Mesothelial cell of epicardium (in vitro differentiated cells): ENCODE measurements at places on chromosomes 16 and 17.

DNA sequence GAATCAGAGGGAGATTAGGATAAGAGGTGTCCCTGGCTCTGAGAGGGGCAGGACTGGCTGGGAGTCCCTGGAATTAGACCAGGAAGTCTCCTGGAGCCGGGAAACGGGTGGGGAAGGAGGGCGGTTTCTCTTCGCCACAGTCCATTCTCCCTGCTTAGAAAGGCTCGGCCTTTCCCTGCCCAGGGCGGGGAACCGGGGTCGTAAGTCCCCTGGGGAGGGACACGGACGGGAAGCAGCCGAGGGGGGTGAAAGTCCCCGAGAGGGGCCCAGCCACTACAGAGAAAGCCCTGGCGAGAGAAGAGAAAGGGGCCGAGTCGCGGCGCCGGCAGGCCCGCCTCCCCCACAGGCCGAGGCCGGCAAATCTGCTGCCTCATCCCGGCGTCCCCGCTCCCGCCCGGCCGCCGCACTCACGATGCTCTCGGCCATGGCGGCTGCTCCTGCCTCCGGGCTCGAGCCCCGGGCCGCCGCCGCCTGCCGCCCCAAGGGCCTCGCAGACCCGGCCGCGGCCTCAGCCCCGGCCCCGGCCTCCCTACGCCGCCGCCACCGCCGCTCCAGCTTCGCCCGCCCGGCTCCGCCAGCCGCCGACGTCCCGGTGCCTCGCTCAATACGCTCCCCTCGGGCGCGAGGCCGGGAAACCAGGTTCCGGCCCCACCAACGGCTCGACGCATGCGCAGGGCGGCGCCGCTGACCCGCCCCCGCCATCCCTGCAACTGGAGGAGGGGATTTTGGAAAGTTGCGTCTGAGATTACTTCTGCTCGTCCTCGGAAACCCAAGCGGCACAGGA is at the start of the genes NPLOC4 and TSPAN10:
Gene NPLOC4, minus strand, starts transcription at position 608 of the 784 bp plus-strand sequence. Its CDS starts 182 bp downstream, at position 426.
Gene TSPAN10, plus strand, starts transcription at position 692 of the 784 bp plus-strand sequence. CDS start 5,217 bp downstream, outside the sequence.
- H3K27me3 ChIP-seq = no peaks in the 10 kb centered on the region
- peaks cover 17% of the 10 kb centered on the region for H3K4me1 ChIP-seq
- peaks cover 7% of the 10 kb centered on the region for H3K36me3 ChIP-seq
- peak; percentile 89 for DNase-seq
- peak within 1 kb of the TSS; percentile 98 for H3K27ac ChIP-seq

DNA sequence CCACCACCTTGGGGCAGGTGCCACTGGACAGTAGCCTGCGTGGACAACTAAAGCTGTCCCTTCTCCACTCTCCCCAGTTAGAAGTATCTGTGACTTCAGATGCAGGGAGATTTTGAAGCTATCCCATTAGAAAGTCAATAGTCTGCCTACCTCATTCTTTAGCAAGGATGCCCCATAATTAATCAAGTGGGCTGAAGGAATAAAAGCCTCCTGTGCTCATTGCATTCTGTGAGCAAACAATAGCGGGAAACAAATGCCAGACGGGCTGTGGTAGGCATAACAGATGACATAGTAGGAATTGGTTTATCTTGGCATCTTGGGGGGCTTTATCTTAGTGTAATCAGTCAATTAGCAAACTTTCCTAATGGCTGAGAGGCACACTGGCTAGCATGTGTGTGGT is 96.7 kb upstream of the HSBP1 start:
- no peak for DNase-seq
- no peak overlapping the region for H3K27ac ChIP-seq
- no peaks in the 10 kb centered on the region for H3K4me1 ChIP-seq
- H3K27me3 ChIP-seq = peaks cover 18% of the 10 kb centered on the region

GRCh38 chr17:19992803-19993713 is 15.4 kb upstream of the AKAP10 start:
- DNase-seq = peak; percentile 76
- no peaks in the 10 kb centered on the region for H3K36me3 ChIP-seq
- H3K4me3 ChIP-seq = no peak overlapping the region
- peaks cover 2% of the 10 kb centered on the region for H3K4me1 ChIP-seq

DNA sequence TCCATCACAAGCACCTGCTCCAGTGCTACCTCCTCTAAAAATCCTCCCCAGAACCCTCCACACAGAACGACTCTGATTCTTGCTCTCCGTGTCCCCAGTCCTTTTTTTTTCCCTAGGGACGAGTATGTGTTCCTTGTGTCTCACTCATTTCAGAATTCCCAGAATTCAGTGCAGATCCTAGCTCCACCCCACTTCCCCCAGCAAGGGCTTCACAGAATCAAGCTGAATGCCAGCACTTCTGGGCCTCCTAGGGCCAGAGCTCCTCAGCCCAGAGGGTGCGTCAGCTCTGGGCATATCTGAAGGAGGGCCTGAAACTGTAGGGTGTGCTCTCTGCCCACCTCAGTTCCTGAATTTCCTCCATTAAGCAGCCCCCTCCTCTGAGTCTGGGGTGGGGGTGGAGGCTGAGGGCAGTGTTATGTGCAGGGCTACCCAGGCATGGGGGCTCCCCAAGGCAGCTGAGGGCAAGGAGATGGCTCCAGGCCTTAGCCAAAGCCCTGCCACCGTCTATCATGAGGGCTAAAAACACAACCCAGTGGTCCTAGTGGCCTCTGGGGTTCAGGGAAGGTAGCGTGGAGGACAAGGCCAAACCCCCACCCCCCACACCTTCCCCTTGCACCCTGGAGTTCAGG is 6.5 kb downstream of the UNC119 start:
- H3K36me3 ChIP-seq = peaks cover 2% of the 10 kb centered on the region
- no peak overlapping the region for H3K27ac ChIP-seq
- H3K27me3 ChIP-seq = no peaks in the 10 kb centered on the region
- H3K4me3 ChIP-seq = no peak overlapping the region

GRCh38 chr17:73138541-73139138 is 26.2 kb upstream of the SSTR2 start:
- peaks cover 32% of the 10 kb centered on the region for H3K27me3 ChIP-seq

DNA sequence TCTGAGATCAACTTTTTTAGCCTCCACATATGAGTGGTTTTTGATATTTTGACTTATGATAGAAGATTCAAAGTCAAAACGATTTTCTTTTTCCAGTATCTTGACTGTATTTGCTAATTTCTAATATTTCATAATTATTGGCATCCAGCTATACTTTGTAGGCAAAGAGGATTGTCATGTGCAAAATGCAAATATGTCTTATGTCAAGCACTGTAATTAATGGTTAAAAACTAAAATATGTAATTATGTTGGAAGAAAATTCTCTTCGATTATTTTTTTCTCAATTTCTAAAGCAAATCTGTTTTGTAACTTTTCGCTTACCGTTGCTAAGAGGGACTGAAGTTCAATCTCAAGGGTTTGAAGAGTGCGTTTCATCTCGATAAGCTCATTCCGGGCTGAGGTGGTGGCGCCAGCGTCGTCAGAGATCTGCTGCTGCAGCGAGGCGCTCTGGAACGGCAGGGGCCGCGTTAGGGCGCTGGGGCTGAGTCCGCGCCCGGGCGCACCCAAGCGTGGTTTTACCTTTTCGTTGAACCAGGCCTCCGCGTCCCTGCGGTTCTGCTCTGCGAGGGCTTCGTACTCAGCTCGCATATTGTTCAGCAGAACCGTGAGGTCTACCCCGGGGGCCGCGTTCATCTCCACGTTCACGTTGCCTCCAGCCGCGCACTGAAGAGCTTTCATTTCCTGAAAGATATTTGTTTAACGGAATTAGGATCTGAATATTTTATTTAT is 3.0 kb downstream of the KRT27 start:
- H3K4me3 ChIP-seq = no peak overlapping the region
- H3K4me1 ChIP-seq = no peaks in the 10 kb centered on the region
- no peak overlapping the region for H3K27ac ChIP-seq
- no peak for DNase-seq

DNA sequence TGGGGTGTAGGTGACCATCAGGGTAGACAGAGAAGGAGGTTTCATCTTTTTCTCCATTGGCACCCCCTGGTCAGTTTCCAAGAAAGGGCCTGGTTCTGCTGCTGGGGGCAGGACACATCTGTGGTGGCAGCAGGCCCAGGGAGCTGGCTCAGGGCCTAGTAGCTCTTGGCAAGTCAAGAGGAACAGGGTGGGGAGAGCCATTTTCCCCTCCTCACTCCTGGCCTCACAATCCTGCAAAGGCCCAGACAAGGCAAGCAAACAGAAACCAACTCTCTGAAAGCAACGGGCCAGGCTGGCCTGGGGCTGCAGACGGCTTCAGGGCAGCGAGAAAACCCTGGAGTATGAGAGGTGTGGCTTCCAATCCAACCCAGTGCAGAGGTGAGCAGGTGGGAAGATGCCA is 192.9 kb upstream of the DYNLRB2 start:
- peaks cover 5% of the 10 kb centered on the region for H3K27me3 ChIP-seq
- DNase-seq = no peak
- H3K27ac ChIP-seq = no peak overlapping the region

DNA sequence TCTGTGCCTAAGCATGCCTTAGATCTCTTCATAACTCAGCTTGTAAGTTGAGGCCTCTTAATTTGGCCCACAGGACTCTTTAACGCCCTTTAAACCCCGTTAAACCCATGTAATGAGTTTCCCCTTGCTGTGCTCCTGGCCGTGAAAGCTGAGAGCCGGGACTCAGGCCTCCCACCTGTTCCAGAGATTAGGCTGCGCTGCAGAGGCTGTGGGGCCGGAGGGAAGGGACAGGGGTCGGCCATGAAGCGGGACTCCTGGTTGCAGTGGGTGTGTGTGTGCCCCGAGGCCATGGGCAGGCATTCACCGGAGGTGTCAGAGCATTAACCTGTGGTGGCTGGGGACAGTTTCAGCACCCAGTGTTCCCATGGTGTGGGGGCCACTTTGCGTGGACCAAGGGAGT is 150.8 kb upstream of the IRX3 start:
- no peak overlapping the region for H3K27ac ChIP-seq
- no peak for DNase-seq
- no peaks in the 10 kb centered on the region for H3K4me1 ChIP-seq
- H3K36me3 ChIP-seq = no peaks in the 10 kb centered on the region
- H3K27me3 ChIP-seq = peaks cover 31% of the 10 kb centered on the region
- no peak overlapping the region for H3K4me3 ChIP-seq

DNA sequence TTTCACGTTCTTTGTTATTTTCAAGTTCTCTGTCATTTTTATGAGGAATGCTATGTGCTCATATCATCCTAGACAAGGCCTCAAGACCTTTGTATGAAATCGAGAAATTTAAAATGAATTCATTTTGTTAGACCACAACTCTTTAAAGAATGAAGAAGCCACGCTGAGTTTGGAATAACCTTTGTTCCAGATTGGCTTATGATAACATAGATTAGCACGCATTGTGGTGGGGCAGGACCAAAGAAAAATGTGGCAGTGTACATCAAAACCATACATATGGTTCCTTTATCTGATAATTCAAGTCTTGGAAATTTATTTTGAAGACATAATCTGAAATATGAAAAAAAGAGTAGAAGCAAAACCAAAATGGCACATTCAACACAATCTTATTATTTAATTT is 2.2 kb downstream of the HSD17B2 start:
- no peak overlapping the region for H3K27ac ChIP-seq
- no peak for DNase-seq
- H3K36me3 ChIP-seq = no peaks in the 10 kb centered on the region

- no peak for DNase-seq
- peak overlapping the region; percentile 96 for H3K4me3 ChIP-seq
- H3K36me3 ChIP-seq = peaks cover 9% of the 10 kb centered on the region
- peaks cover 12% of the 10 kb centered on the region for H3K4me1 ChIP-seq
- no peaks in the 10 kb centered on the region for H3K27me3 ChIP-seq
- H3K27ac ChIP-seq = peak overlapping the region; percentile 100
Observed at GRCh38 chr17:75205793-75206163, 299 bp downstream of the NUP85 start.

DNA sequence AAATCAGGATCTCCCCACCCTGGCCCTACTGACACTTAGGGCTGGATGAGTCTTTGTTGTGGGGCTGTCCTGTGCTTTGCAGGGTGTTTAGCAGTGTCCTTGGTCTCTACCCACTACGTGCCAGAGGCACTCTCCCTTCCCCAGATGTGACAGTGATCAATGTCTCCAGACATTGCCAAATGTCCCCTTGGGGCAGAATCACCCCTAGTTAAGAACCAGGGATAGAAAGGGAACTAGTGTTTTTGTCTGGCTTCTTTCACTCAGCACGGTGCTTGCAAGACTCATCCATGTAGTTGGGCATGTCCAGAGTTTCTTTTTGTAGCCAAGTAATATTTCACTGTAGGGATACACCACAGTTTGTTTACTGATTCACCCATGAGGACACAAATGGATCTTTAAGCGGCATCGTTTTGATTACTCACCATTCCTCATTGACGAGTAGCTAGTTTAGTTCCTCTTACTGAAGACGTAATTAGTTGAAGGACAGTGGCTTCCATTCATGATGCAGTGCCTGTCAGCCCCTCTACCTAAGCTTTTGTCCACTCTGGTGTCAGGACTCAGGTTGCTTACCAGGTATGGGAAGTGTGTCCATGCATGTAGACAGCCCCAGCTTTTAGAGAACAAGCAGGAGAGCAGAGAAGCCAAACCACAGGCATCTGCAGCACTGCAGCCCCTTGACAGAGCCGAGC is 26.0 kb upstream of the ITGB4 start:
- no peak for DNase-seq
- no peaks in the 10 kb centered on the region for H3K27me3 ChIP-seq
- peaks cover 14% of the 10 kb centered on the region for H3K36me3 ChIP-seq

DNA sequence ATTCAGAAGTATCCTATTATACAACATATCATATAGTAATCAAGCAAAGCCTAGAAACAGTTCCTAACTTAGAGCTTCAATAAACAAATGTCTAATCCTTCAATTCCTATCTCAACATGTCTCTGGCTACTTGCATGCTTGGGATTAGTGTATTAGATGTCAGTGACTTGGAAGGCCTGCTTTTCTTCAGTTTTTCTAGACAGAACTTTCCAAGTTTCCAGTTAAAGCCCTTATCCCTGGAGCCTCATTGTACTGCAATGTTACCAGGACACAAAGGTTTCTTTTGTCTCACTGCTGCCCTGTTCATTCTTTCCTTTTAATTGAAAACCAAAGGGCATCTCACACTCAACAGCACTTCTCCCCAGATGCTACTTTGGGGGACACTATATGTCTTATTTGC is 16.5 kb downstream of the PSME3IP1 start:
- H3K27ac ChIP-seq = no peak overlapping the region
- H3K36me3 ChIP-seq = peaks cover 42% of the 10 kb centered on the region
- DNase-seq = no peak
- H3K4me3 ChIP-seq = no peak overlapping the region
- H3K4me1 ChIP-seq = peaks cover 2% of the 10 kb centered on the region

DNA sequence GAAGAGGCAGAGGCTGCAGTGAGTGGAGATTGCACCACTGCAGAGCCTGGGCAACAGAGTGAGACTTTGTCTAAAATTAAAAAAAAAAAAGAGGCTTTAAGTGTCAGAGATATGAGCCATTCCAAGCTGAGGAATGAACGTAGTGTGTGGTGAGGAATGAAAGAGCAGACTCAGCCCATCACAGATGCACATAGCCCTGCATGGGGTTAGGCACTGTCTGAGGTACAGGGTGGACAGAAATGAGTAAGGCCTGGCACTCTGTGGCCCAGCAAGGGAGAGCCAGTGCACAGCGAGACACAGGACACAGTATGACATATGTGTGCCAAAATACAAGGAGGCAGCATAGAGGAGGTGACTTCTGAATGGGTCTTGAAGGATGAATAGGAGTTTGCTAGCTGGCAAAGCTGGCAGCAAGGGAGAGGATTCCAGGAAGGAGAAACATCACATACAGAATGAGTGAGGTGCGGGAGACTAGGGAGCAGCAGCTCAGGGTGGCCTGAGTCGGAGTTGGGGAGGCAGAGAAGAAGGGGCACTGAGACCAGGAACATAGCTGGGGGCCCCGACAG is 8.7 kb upstream of the ZNF469 start:
- no peak overlapping the region for H3K27ac ChIP-seq
- H3K27me3 ChIP-seq = no peaks in the 10 kb centered on the region
- H3K36me3 ChIP-seq = no peaks in the 10 kb centered on the region
- H3K4me3 ChIP-seq = no peak overlapping the region
- H3K4me1 ChIP-seq = no peaks in the 10 kb centered on the region
- DNase-seq = no peak

- no peak for DNase-seq
- H3K4me1 ChIP-seq = peaks cover 12% of the 10 kb centered on the region
- H3K27ac ChIP-seq = no peak overlapping the region
- H3K36me3 ChIP-seq = peaks cover 4% of the 10 kb centered on the region
- no peak overlapping the region for H3K4me3 ChIP-seq
Observed at GRCh38 chr17:14805348-14805747, 459.8 kb downstream of the PMP22 start.
